ENCODE measurements at places on chromosomes 4 and X. TPM values are rescaled to one million over a fixed set of nuclear protein-coding genes. Genes with fewer than 3 reads are reported as not detected.

Gene CSAG3
- total RNA-seq = not detected

DNA sequence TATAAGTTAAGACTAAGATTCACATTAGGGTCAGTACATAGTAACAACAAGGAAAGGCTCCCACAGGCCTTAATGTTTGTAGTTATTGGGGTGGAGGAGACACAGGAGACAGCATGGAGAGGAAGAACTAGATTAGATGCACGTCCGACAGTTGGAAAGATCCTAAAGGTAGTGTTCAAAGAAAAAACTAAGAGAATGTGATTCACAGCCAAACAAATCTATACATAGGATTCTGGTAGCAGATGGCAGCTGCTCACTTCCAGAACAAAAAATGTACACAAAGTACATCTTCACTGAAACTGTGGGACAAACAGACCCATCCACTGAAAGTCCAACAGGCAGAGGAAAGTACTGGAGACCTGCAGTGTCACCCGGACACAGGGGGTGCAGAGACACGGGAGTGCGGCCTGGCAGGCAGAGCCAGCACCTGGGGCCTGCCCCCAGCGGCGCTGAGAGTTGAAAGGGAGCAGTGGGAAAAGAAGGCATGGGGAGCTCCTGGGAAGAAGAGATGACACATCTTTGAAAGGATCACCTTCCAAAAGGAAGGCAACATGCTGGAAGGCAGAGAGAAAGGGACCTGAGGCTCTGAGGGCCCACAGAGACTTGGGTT lies 40.0 kb downstream of the NELFA start:
- H3K4me1 ChIP-seq = peaks cover 5% of the 10 kb centered on the region
- H3K36me3 ChIP-seq = peaks cover 42% of the 10 kb centered on the region
- DNase-seq = no peak
- H3K4me3 ChIP-seq = no peak overlapping the region
- no peak overlapping the region for H3K27ac ChIP-seq

- H3K36me3 ChIP-seq = no peaks in the 10 kb centered on the region
- no peak overlapping the region for H3K4me3 ChIP-seq
- DNase-seq = no peak
- no peak overlapping the region for H3K27ac ChIP-seq
- H3K27me3 ChIP-seq = no peaks in the 10 kb centered on the region
Measured at GRCh38 chrX:31223817-31224216, 152.0 kb upstream of the FTHL17 start.

DNA sequence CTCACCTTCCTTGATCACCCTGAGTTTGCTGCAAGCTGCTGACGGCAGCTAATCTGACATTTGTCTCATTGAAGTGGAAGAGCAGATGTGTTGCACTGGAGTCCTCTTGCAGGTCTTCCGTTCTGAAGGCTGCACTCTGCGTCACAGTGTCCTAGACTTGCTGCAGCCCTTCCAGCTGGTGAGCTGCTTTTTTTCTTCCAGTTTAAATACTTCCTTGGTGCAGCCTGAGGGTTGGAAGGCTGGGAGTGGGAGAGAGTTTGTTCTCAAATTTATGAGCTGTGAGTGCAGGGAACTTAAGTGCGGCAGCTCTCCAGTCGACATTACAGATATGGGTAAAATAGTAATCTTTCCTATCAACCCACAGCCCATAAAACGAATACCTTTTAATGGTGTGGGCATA lies 303.6 kb upstream of the FAT1 start:
- H3K27ac ChIP-seq = no peak overlapping the region
- H3K4me1 ChIP-seq = no peaks in the 10 kb centered on the region
- H3K36me3 ChIP-seq = no peaks in the 10 kb centered on the region

DNA sequence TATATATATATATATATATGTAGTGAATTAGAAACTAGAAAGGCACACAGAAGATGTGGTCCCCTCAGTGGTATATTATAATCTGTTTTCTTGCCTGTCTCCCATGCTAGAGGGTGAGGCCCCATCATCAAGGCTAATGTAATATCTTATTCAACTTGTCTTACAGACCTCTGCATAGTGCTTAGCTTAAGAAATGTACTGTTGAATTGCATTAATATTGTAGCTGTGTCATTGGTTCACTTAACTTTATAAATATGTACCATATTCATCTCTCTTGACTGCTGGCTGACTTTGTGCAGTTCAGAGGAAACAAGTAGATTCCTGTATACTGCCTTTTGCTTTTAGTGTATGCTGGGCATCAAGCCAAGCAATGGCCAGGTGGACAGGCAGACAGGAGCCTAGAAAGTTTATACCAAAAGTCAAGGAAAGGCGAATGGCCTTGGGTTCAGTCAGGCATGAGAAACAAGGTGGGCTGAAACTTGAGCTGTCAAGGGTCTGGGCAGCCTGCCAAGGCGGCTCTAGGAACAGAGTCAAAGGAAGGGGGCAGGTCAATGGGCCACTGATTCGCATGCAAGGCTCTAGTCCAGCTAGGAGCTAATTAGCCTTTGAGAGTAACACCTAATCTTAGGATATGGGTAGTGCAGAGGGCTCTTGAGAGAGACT lies 78.8 kb upstream of the LEF1 start:
- H3K4me3 ChIP-seq = no peak overlapping the region
- no peaks in the 10 kb centered on the region for H3K27me3 ChIP-seq
- H3K27ac ChIP-seq = no peak overlapping the region
- peaks cover 6% of the 10 kb centered on the region for H3K4me1 ChIP-seq
- no peak for DNase-seq

DNA sequence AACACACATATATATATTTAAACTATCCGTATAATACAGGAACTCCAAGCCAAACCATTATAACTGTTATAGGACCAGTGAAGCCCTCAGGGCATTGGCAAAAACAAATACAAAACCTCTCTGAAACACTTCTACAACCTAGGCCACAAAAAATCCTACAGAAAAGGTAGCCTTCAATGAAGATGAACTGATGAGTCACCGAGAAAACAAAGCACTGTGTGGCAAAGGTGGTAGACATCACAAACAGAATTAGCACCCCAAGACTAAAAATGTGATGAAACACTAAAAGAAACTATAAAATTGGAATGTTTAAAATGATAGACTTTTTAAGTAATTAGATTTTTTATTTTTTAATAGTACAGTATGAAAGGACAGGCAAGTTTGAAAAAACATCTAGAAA lies 5.5 kb upstream of the HSPA4L start:
- peaks cover 3% of the 10 kb centered on the region for H3K36me3 ChIP-seq
- H3K4me1 ChIP-seq = peaks cover 4% of the 10 kb centered on the region
- no peak overlapping the region for H3K27ac ChIP-seq
- H3K27me3 ChIP-seq = peaks cover 85% of the 10 kb centered on the region

GRCh38 chrX:101484135-101484534 lies 1.1 kb upstream of the ARMCX4 start:
- no peaks in the 10 kb centered on the region for H3K36me3 ChIP-seq

Gene LRP2BP
- total RNA-seq = 0.41 TPM

Gene ZCCHC18
- total RNA-seq = 5.8 TPM

Gene AFF2
- total RNA-seq = 1.7 TPM

Gene GPR50
- total RNA-seq = not detected

Gene RBM3
- 255 TPM for total RNA-seq

GRCh38 chr4:83195269-83195668 lies 80.7 kb upstream of the PLAC8 start:
- peaks cover 10% of the 10 kb centered on the region for H3K4me1 ChIP-seq
- H3K4me3 ChIP-seq = no peak overlapping the region
- no peak overlapping the region for H3K27ac ChIP-seq
- DNase-seq = no peak

GRCh38 chr4:112511803-112512118 lies 4.2 kb downstream of the NEUROG2 start:
- peaks cover 11% of the 10 kb centered on the region for H3K36me3 ChIP-seq
- H3K4me1 ChIP-seq = peaks cover 48% of the 10 kb centered on the region
- no peak for DNase-seq
- peaks cover 98% of the 10 kb centered on the region for H3K27me3 ChIP-seq
- H3K27ac ChIP-seq = no peak overlapping the region
- H3K4me3 ChIP-seq = no peak overlapping the region

DNA sequence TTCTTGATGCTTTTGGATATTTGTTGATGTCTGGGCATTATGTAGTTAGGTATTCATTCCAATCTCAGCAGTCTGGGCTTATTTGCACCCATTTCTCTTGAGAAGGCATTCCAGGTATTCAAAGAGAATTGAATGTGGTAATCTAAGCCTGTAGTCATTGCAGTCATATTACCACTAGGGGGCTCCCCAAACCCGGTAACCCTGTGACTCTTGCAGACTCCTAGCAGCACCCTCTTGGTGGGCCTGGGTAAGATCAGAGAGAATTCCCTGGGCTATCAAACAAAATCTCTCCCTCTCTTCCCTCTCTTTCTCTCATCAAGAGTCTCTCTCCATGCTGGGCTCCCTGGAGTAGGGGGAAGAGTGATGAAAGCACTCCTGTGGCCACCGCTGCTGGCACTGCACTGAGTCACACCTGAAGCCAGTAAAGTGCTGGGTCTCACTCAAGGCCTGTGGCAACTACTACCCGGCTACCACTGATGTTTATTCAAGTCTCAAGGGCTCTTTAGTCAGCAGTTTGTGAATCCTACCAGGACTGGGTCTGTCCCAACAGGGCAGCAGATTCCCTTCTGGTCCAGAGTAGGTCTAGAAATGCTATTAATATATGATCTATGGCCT lies 187.7 kb upstream of the NUDT10 start:
- no peaks in the 10 kb centered on the region for H3K4me1 ChIP-seq
- no peaks in the 10 kb centered on the region for H3K36me3 ChIP-seq
- peaks cover 37% of the 10 kb centered on the region for H3K27me3 ChIP-seq
- DNase-seq = no peak

- H3K27me3 ChIP-seq = peaks cover 13% of the 10 kb centered on the region
- peak overlapping the region; percentile 98 for H3K27ac ChIP-seq
- peak overlapping the region; percentile 98 for H3K4me3 ChIP-seq
- peak; percentile 20 for DNase-seq
- H3K36me3 ChIP-seq = peaks cover 45% of the 10 kb centered on the region
Measured at GRCh38 chrX:12975991-12976558, 1.2 kb downstream of the TMSB4X start.

Gene SLC10A4
- not detected for total RNA-seq

- peaks cover 77% of the 10 kb centered on the region for H3K4me1 ChIP-seq
- H3K36me3 ChIP-seq = peaks cover 22% of the 10 kb centered on the region
- peak overlapping the region; percentile 91 for H3K27ac ChIP-seq
- no peak overlapping the region for H3K4me3 ChIP-seq
Measured at GRCh38 chr4:153485860-153486259, 19.7 kb downstream of the TMEM131L start.

Gene BMP15
- not detected for total RNA-seq

DNA sequence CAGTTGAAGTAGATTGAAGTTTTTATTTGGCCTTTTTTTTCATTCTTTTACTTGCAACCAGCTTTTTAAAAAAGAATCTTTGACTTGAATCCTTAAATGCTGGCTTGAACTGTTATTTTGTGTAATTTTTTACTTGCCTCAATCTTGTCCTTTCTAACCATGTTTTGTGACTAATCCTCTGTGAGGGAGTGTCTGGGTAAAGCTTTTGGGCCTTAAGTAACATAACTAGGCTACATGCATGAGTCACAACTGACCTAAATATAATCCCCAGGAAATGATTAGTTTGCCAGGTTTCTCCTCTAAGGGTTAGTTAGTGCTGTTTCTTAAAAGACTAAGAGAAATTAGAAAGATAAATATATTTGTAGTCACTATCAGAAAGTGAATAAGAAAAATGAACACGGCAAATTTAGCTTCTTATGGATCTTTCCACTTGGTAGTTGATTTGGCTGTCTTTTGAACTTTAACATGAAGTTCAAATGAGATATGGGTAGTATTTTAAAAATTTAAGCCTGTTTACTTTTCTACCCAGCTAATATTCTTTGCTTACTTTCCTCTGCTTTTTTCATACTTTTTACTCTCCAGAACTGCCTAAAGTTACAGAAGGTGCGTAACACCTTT lies 13.0 kb downstream of the EXOC1 start:
- no peaks in the 10 kb centered on the region for H3K27me3 ChIP-seq
- peaks cover 18% of the 10 kb centered on the region for H3K4me1 ChIP-seq
- no peak for DNase-seq
- H3K36me3 ChIP-seq = peaks cover 11% of the 10 kb centered on the region
- no peak overlapping the region for H3K4me3 ChIP-seq

Gene LINC00632
- total RNA-seq = 0.02 TPM

- peaks cover 12% of the 10 kb centered on the region for H3K27me3 ChIP-seq
- no peak overlapping the region for H3K4me3 ChIP-seq
- peaks cover 2% of the 10 kb centered on the region for H3K36me3 ChIP-seq
Measured at GRCh38 chr4:17515445-17516407, 761 bp downstream of the CLRN2 start.

Gene TAF7L
- not detected for total RNA-seq

All from activated naive CD8-positive, alpha-beta T cell treated with anti-CD3 and anti-CD28 coated beads for 36 hours (primary cell).